ENCODE measurements at places on chromosomes 4 and X.

- DNase-seq: no peak
These were observed 7.1 kb downstream of the SLC25A31 start for GRCh38 chr4:127737295-127737694.

GRCh38 chrX:42025861-42026260, 102.5 kb upstream of the CASK start:
- DNase-seq: no peak

GRCh38 chr4:153246446-153247115, 42.3 kb downstream of the TRIM2 start:
- no peak for DNase-seq

DNA sequence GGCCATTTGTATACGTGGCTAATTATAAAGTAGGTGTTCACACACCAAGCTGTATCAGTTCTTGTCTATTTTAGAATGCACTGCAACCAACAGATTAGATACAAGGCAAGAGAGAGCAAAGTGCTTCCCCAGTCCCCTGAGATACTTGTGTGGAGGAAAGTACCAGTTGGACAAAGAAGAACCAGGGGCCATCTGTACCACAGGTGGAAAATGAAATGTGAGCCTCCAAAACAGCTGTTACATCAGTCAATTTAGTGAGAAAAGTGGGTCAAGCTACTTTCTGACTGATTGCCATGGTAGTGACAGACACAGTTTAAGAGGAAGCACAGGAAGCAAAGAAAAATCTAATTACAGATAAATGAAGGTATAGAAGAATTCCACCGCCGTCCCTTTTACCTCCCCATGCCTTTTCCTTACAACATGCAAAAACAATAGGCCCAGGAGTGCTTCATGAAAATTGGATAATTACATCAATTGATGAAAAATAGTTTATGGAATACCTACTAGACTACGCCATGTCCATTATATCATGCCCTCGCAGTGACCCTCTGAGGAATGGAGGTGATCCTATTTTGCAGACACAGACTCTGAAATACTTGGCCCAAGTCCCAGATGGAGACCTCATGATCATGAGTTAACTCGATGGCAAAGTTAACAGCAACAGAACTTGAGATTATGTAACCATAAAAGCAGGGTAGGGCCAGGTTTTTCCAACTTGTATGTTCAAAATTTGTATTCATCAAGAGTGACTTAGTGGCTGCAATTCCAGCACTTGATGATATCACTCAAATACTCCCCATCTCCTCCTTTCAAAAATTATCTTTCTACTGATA, 15.8 kb downstream of the SMPX start:
- no peak for DNase-seq

DNA sequence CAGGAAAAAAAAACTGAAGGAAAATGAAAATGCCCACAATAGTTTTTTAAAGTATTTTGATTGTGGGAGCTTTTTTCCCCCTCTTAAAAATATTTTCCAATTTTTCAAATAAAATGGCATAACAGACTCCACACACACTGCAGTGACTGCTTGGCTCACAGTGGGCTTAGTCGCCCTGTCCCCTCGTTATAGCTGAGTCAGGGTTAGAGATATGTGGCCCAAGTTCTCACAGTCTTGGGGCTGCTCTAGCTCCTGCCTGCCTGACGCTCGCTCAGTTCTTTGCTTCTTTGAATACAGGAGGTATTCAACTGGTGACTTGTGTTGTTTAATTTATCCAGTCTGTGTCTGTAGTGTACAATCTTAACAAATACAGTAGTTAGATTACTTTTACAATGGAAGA, 47.7 kb downstream of the BEND2 start:
- DNase-seq: no peak

GRCh38 chr4:114423582-114423981, 175.0 kb upstream of the UGT8 start:
- DNase-seq: no peak

GRCh38 chrX:25226151-25226550, 210.4 kb upstream of the ARX start:
- DNase-seq: no peak

- no peak for DNase-seq
These were observed 1986.1 kb downstream of the ARAP2 start for GRCh38 chr4:34258176-34258575.

DNA sequence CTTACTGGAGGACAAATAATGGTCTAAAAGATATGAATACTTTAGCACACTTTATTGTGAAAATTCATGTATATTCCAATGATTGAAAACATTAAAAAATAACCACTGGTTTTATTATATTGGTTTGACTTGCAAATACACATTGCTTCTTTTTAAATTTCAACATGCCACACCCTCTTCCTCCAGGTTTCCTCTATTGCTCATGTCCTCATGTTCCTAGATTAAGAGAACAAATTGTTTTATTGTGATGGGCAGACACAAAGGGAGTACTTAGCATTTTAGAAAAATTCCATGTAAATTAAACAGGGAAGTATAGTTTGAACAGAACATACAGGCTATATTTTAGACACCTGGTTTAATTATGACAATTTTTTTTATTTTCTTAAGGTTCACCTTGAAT, 230.6 kb upstream of the GPRIN3 start:
- DNase-seq: no peak

- no peak for DNase-seq
These were observed 28.5 kb downstream of the MOB1B start for GRCh38 chr4:70930530-70931256.

- DNase-seq: no peak
These were observed 361.9 kb upstream of the RASGEF1B start for GRCh38 chr4:81833576-81833975.

DNA sequence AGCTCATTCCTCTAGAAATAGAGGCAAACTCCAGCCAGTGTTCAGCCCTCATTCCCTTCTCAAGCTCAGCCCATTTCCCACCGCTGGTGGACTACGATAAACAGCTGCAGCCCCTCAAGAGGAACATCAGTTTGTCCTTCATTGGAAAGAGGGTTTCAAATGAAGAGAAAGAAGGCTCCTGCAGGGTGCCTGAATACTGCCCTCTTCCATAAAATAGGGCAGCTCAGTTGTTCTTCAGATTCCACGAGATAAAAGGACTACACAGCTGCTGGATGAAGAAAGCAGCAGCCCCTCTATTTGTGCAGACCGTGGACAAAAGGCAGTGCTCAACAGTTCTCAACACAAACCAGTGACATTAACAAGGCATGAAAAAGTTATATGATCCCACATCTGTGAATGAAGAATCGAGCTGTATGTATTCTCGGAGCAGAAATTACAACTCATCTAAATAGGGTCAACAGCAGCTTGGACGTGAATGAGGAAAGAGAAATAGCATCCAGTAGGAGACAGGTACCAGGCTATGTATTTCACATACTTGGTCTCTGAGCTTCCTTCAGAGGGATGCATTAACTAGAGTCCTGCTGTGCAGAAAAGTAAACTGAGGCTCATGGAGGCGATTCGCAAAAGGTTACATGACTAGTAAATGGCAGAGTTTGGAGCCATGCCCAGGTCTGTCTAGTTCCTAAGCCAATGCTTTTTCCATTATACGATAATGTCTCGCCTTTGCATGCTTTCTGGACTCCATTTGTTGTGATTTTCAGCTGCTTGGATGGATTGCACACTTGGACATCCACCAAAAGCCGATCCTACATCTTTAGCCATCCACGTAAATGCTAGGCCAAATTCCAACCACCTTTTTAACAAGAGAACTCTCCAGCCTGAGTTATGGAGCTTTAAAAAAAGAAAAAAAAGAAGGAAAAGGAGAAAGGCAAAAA, 301.2 kb upstream of the PPARGC1A start:
- DNase-seq: no peak

DNA sequence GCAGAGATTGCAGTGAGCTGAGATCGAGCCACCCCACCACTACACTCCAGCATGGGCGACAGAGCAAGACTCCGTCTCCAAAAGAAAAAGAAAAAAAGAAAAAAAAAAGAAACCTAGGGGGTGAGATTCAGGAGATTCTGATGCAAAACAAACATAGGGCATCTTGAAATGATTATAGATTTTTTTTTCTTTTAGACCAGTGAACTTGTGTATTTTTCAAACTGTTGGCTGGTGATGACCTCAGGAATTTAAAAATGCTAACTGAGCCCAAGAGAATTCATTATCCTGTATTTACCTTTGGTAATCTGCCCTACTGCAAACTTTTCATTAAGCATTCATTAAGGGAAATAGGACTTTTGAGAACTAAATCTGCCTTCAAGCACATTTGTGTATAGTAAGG, 20.6 kb downstream of the ATP10D start:
- no peak for DNase-seq

GRCh38 chrX:153800177-153800722, 5.8 kb downstream of the SSR4 start:
- no peak for DNase-seq

GRCh38 chr4:184959309-184959708, 59.0 kb upstream of the HELT start:
- no peak for DNase-seq

- DNase-seq: no peak
These were observed 5.0 kb upstream of the MSANTD1 start for GRCh38 chr4:3244002-3244401.

DNA sequence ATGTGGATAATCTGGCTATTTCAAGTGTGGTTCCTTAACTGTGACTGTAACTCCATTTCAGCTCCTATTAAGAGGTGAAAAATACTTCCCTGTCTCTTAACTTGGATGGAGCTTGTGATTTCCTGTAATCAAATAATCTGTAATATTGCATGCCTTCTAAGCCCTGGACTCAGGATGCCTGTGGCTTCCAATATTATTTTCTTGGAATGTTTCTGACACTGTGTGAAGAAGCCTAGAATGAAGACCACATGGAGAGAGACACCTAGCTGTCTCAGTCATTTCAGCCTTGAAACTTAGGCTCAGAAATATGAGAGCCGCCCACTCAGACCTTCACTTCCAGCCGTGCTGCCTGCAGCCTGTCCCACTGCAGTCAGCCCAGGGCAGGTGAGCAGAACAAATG, 544.3 kb downstream of the TRIML1 start:
- no peak for DNase-seq

DNA sequence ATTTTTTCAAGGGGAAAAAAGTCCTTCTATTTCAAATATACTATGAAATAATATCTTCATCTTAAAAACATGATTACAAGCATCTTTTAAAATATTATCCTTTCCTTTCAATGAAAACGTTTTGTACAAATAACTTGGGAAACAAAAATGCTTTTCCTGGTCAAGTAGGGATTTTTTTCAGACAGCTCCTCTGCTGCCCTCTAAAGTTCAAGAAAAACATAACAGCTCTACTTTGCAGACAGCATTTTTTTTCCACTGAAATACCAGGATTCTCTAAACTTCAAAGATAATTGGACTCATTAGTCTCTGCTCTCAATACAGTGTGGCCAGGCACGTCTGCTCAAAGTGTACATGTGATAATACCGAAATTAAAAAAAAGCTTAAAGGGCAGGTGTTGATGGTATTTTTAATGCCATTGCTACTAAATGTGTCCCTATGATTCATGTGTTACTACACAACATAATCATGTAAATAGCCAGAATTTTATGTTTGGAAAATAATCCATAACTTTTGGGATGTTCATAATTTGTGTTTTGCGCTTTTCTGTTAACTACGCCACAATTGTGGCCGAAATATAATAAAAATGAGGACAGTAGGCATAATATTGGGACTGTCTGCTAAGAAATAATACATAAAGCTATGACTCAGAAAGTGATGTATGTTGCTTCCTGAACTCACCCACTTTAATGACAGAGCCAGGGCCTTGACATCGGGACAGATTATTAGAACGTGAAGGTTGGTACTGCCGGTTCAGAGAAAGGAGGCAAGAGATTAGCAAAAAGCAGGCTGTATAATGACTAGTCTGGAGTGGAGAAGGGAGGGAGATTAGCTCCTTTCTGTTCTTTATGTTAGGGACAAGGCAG, 478.9 kb downstream of the KCNIP4 start:
- no peak for DNase-seq

GRCh38 chr4:89303177-89303576, 4.4 kb downstream of the GPRIN3 start:
- DNase-seq: peak; percentile 40

DNA sequence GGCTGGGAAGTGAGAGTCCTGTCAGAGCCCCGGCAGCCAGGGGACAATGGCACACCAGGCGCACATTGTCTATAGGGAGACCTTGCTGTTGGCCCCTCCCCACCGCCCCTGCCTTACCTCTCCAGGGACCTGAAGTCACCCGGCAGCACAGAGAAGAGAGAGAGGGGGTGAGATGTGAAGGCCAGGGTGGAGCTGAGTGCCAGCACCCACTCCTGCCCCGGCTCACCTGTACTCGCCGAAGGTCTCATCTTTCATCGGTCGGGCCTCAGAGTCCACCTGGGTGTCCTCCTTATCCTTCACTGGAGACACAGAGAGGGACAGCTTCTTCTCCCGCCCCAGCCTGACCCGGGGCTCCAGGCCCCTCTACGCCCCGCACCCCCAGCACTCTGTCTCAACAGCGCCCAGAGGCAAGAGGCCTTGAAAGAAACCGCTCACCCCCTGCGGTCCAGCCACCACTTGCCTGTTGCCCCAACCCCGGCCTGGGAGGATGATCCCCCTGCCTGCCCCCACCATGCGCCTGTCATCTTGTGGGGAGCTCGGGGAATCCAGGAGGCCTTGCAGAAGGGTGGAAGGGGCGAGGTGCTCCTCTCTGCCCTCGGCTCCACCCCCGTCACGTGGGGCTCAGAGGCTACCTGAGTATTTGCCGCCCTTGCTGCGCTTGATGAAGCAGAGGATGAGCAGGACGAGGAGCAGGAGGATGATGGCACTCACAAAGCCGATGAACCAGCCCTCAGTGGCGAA, 22.6 kb downstream of the L1CAM start:
- DNase-seq: no peak

- no peak for DNase-seq
These were observed 17.1 kb upstream of the GALNT7 start for GRCh38 chr4:173151496-173151895.

DNA sequence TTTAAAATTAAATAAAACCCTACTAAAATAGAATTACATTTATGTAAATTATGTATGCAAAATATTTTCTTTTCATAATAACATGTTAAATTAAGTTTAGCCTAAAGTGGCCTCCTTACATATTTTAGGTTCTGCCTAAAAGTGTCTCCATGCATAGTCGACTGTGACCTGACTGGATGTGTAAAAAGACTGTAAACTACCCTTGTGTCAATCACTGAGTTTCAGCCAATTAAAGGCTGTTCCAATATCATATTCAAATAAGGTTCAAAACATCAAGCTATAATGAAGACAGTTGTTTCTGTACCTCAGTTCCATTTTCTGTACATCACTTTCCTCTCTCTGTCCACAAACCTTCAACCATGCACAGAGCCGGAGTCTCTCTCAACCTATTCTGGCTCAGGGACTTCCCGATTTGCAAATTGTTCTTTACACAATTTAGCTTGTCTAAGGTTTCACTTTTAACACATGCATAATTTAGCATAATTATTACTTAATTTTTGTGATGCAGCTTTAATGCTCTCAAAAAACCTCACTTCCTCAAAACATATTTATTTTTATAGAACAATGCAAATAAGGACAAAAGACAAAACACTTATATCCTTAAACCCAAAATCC, 60.1 kb downstream of the SH3RF1 start:
- no peak for DNase-seq

- DNase-seq: no peak
These were observed 23.5 kb downstream of the GAB3 start for GRCh38 chrX:154727418-154727817.

- DNase-seq: no peak
These were observed 143.0 kb downstream of the CXXC4 start for GRCh38 chr4:104351706-104352105.

Data from activated T-helper 9 cell treated with anti-CD3 and anti-CD28 coated beads, Interleukin-2, amount 50 U/mL, for 16 hours (primary cell).